ENCODE measurements at places on chromosomes 7 and 10. TPM values are rescaled to one million over a fixed set of nuclear protein-coding genes. Genes with fewer than 3 reads are reported as not detected.

Gene SYT15
- 6.5 TPM for total RNA-seq

DNA sequence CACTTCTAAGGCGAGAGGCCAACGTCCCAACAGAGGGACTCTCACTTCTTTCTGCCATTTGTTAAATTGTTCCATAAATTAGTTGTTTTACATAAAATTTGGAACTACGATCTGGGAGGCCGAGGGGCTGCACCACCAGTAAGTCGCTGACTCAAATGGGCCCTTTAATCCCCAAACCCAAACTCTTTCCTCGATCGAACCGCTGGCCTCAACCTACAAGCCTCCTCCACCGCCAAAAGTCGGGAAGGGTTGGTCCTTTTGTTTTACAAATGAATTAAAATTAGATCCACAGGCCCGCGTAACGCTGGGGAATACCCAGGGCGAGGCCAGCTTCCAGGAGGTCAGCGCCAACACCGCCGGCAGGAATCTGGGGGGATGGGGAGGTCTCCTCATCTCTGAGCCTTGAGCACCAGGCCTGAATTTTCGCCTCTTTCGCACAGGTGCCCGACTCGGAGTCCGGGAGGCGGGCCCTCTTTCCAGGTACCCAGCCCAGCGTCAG is 1.2 kb upstream of the FOXI2 start:
- no peaks in the 10 kb centered on the region for H3K4me1 ChIP-seq
- H3K27ac ChIP-seq, result no peak overlapping the region
- no peak overlapping the region for H3K4me3 ChIP-seq
- DNase-seq, result no peak

DNA sequence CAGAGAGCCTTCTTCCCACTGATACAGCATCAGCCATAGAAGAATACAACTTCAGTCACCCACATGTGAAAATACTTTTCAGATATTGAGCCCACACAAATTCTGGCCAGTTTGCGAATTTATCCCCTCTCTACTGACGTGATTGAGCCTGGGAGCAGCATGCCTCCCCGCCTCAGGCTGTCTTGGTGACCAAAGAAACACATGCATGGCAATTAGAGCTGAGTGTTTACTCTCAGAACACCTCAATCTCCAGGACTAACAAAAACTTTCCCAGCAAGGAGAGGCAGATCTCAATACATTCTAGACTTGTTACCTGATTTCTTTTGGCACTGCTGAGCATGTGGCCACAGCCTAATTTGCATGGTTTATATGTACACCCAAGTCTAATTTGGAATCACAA is 122.5 kb downstream of the TMEM26 start:
- DNase-seq, result no peak
- no peaks in the 10 kb centered on the region for H3K27me3 ChIP-seq
- no peak overlapping the region for H3K4me3 ChIP-seq

DNA sequence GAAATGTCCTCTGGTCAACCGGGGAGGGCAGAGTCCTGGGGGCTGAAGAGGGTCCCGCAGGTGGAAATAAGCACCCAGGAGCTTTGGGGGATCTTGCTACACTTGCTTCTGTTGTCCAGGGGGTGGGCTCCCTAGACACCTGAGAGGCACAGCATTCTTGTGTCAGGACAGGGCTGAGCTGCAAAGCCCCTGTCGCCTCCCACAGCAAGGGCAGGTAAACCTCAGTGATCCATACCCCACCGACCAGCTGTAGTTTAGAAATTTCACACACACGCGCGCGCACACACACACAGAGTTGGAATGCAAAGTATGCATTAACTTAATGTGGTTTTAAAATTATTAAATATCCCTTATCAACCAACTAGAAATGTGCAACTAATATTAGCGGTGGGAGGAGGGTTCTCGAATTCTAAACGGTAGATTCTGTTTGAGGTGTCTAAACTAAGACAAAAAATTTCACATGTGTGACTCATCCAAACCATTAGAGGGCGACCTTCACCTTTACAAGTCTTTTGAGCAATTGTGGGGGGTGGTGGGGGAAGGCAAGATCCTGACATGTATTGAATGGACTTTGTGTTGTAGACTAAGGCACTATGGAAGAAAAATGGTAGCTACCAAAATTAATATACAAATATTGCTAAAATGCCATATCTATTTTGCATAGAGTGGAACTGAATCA is 34.3 kb upstream of the PTF1A start:
- H3K27ac ChIP-seq, result no peak overlapping the region
- no peak for DNase-seq
- H3K4me3 ChIP-seq, result no peak overlapping the region
- no peaks in the 10 kb centered on the region for H3K27me3 ChIP-seq

Measured in uterus (tissue), 4 donors.